ENCODE measurements at places on chromosomes 7 and 10.

GRCh38 chr7:98360221-98361130 is 40.4 kb downstream of the BAIAP2L1 start:
- DNase-seq: no peak

DNA sequence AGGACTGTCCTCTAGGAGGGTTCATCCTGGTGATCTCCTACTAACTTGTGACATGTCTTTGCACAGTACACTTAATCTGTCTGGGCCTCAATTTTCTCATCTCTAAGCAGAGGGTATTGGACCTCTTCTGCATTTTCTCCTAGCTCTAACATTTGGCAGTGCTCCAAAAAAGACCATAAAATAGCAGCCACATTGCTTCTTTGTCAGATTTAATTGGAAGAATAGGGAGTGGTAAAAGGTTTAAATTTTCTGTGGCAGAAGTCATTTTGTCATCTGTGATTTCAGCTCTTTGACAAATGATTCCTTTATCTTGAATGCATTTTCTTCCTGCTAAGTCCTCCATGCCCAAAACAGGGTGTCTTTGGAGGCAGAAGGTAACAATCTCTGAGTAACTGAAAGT is 289.9 kb upstream of the LRGUK start:
- DNase-seq: no peak

- DNase-seq: no peak
Measured at GRCh38 chr10:113518415-113518814, 34.4 kb upstream of the HABP2 start.

DNA sequence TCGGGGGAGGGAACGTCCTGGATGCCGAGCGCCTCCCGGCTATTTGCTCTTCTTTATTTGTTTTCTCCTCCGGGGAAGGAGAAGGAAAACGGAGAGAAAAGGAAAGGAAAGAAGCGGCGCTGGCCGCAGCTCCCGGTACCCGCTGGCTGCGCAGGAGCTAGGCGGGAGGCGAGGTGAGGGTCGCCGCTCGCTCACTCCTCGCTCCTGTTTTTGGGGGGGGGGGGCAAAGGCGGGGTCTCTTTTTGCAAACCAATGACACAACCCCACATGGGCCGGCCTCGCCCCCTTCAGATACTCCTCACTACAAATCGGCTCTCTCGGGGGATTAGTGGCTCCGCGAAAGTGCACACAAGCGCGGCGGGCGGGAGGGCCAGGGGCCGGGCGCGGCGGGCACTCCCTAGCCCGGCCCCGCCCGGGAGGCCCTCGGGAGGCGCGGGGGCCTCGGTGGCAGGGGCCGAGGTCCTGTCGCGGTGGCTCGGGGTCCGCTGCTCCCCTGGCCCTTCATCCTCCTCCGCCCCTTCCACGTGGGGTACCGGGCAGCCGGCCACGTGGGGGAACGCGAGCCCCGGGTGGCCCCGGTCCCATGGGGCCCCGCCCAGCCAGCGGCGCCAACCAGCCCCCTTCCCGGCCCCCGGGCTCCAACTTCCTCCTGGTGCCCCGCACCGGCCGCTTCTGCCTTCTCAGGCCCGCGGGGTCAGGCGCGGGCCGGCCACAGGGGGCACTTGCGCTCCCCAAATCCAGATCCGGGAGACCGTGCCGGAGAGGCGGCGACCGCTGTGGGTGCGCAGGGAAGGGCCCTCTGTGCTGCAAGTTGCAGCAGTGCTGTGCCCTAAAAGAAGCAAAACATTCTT is 718 bp upstream of the CTBP2 start:
- peak; percentile 45 for DNase-seq

GRCh38 chr7:105454095-105454747 is 65.5 kb upstream of the SRPK2 start:
- no peak for DNase-seq

DNA sequence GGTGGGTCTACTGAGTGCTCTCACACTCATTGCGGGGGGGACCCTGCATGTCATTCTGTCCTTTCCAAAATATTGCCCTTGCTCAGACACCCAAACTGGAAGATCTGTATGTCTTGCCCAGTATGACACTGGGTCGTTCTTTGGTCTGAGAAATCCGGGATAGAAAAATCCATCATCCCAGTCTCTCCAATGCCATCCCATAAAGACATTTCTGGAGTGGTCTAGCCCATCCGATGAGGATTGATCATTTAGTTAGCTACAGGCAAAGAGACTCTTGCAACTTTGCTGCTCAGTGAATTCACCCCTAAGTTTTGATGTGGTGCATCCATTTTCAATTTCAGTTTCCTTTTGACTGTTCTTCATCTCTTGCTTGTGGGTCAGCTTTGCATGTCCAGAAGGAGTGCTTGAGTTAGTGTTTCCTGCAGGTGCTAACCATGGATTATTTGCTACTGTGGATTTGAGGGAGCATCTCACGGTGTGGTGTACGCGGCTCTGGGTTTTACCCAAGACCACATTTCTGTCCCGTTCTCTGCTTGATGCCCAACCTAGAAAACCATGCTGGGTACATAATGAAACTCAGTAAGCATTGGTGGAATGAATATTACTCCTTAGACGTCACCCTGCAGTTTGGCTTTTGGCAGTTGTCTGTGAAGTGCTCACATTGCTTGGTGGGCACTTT is 247.0 kb upstream of the MKI67 start:
- DNase-seq: no peak

DNA sequence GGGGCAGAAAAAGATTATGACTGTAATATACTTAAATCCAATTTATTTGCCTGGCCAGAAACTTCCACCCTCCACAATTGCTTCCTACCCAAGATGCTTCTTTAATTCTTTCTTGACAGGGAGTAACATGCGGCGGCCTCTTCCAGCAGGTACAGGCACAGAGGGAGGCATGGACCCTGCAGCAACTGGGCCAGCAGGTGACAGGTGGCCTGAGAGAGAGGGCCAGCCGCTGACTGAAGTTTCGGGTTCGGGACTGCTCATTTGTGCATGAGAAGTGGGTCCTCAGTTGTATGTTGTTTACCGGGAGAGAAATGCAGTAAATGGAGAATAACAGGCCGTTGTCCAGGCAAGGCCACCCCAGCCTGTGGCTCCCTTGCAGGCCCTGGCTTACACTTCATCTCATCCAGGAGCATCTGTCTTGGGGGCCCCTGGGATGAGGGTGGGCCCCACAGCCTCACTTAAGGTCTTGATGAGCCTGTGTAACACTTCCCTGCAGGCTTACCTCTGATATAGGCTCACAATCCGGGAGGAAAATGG is 72.5 kb downstream of the C10orf143 start:
- no peak for DNase-seq

GRCh38 chr7:25384788-25385505 is 156.7 kb upstream of the NPVF start:
- DNase-seq: no peak

GRCh38 chr7:54394834-54395233 is 147.3 kb upstream of the VSTM2A start:
- no peak for DNase-seq

GRCh38 chr10:92822060-92822634 is 26.2 kb upstream of the EXOC6 start:
- DNase-seq: no peak

- DNase-seq: no peak
Measured at GRCh38 chr7:47709051-47709450, 127.1 kb upstream of the TNS3 start.

GRCh38 chr7:93054975-93055374 is 62.8 kb downstream of the SAMD9 start:
- DNase-seq: no peak

DNA sequence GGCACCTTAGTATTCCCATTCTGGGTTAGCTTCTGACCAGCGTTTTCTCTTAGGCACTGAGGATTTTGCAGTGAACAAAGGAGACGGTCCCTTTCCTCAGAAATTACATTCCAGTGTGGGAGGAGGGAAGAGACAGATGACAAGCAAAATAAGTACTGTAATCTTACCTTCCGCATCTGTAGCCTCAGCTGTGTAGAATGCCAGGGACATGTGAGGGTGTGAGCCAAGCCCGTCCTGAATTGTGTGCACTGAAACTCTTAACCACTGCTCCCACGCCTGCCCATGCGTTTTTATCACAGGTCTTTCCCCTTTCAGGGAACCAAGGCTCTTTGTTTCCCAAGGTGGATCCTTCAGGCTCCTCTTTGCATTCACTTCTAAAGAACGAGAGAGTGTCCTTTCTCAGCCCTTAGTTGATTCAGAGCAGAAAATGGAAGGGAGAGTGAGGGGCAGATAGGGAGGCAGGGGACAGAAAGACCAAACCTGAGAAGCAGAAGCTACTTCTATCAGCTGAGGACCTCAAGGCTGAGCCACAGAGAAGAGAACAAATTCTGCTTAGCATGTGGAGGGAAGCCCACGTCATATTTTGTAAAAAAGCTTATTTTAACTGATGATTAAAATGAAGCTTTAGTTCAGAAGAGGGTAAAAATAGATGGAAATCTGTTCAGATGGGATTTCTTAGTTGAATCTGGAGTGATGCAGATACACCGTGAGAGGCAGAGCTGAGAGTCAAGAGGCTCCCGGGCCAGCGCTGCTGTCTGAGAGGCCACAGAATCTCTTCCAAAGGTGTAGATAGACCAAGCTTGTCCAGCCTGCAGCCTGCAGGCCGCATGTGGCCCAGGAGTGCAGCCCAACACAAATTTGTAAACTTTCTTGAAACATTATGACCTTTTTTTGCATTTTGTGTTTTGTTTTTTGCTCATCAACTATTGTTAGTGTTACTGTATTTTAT is 122.5 kb downstream of the CCNY start:
- no peak for DNase-seq

- DNase-seq: no peak
Measured at GRCh38 chr7:22874904-22875303, 52.3 kb upstream of the TOMM7 start.

GRCh38 chr7:50317221-50317678 is 12.7 kb downstream of the IKZF1 start:
- DNase-seq: no peak

GRCh38 chr10:14240253-14241189 is 90.2 kb downstream of the FRMD4A start:
- DNase-seq: no peak

- no peak for DNase-seq
Measured at GRCh38 chr7:137305901-137306621, 37.5 kb downstream of the PTN start.

GRCh38 chr7:96090756-96091155 is 231.1 kb downstream of the SLC25A13 start:
- DNase-seq: no peak

DNA sequence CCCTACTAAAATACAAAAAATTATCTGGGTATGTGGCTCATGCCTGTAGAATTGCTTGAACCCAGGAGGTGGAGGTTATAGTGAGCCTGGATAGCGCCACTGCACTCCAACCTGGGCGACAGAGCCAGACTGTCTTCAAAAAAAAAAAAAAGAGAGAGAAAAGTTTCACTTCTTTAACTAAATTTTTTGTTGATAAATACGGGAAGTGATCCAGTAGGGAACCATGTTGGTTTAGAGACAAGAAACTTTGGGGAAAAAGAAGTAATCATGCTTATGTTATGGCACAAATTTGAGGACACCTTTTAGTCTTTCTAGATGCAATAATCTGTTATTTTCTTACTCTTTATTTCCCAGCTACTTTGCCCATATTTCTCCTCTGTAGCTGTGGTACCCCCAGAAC is 309.7 kb downstream of the TYW1 start:
- DNase-seq: no peak

- DNase-seq: no peak
Measured at GRCh38 chr7:2948749-2949148, 94.9 kb downstream of the CARD11 start.

GRCh38 chr7:155942226-155942950 is 130.1 kb upstream of the SHH start:
- DNase-seq: no peak

- DNase-seq: no peak
Measured at GRCh38 chr10:49096890-49097445, 18.4 kb downstream of the VSTM4 start.

DNA sequence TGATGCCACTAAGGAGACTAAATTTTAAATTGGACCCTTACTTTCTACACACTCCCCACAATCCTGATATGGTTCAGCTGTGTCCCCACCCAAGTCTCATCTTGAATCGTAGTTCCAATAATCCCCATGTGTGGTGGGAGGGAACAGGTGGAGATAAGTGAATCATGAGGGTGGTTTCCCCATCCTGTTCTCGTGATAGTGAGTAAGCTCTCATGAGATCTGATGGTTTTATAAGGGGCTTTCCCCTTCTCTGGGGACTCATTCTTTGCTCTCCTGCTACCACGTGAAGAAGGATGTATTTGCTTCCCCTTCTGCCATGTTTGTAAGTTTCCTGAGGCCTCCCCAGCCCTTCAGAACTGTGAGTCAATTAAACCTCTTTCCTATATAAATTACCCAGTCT is 18.4 kb upstream of the BET1 start:
- no peak for DNase-seq

GRCh38 chr10:120530699-120531098 is 73.7 kb downstream of the PLPP4 start:
- DNase-seq: no peak

GRCh38 chr10:46325021-46325420 is 38.2 kb downstream of the ANTXRL start:
- no peak for DNase-seq

DNA sequence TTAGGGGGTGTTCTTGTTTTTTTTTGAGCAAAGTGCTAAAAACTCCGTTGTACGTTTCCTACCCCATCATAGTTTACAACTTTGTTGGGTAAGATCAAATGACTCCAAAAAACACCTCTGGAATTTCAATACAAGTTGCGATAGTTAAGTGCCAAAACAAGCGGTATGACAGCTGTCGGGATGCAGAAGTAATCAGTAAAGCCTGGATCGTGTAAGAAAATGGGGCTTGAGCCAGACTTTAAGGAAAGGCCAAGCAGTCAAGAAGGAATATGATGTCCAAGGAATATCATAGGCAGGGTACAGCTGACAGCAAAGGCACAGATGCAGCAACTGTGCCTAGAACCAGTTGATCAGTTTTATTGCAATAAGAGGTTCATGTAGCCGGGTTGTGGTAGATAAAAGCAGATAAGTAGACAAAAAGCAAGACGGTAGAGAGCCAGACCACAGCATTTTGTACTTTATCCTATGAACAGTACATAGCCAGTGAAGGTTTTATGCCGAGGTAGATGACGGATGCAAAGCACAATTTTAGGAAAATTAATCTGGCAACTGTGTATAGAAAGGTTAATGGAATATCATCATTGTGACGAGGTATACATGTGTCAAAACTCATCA is 45.5 kb downstream of the UBE2H start:
- no peak for DNase-seq

DNA sequence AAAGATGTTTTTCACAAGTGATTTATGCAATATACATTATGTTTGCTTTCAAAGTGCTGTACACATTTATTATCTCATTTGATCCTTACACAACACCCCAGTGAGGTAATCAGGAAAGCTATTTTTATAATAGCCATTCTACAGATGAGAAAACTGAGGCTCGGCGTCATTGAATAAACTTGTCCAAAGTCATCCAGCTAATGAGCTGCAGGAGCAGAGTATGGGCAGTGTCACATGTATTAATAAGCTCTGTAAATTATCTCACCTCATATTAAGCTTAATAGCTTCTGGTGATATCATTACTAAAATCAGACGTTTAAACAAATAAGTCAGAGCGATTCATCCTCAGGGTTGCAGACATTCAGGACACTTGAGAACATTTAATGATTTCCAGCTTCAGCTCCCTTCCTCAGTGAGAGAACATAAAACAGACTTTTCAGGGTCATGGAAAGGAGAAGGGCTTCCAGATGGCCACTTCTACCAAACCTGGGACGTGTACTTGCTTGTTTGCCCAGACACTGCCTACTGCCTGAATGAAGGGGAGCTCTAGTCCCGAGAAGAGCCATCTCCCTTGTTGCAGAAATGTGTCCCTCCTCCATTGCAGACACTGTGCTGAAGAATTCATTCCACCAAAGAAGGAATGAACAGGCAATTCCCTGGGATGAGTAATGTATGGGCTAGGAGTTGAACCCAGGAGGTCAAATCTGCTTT is 20.5 kb upstream of the FZD1 start:
- DNase-seq: no peak

- no peak for DNase-seq
Measured at GRCh38 chr7:46157931-46158330, 236.9 kb upstream of the IGFBP3 start.
